ENCODE measurements at places on chromosomes 3 and 15.

DNA sequence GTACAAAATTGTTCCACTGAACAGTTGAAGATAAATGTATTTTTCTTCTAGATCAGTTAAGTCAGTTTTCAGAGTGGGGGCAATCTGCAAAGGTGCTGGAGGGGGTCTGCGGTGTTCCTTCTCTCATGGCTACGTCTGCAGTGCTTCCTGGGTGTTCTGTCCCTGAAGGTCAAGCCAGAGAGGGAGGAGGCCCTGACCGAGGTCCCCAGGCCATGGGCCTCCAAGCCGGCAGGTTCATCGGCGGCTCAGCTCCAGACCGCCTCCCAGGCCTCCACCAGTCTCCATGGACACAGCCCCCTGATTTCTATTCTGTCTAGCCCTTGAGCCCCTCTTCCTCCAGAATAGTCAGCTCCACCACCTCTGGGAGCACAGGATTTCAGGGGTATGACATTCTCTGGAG lies 28.5 kb upstream of the TSEN2 start:
- DNase-seq, result no peak

DNA sequence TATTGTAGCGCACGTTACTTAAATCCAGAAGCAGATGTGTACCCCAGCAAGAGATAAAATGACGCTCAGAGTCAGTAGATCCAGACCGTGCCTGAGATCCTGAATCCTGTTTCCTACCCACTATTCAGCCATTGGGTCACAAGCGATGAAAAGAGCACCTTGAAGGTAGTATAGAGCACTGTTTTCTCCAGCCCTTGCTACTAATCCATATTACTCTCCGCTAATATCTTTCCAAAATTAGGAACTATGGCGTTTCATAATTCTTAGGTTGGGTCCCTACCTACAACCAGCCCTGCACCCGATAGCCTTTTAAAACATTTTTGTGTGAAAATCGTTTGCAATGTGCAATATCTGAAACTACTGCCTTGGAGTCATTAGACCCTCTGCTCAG lies 596 bp downstream of the BTD start:
- DNase-seq, result no peak

DNA sequence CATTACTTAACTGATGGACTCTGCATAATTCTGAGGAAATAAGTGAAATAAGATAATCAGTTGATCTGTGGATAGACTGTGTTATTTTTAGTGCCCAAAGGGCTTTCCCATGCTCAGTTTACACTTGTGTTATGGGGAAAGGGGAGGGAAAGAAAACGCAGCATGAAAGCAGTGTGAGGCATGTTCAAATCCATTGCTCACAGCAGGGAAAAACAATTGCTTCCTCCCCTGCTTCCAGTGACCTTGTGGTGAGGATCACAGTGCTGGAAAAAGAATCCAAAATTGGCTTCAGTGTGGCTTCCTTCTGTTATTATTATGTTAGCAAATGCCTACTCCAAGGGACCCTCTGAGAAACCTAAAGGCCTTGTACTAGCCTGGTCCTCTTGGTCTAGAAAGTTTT lies 285.1 kb upstream of the CDIN1 start:
- no peak for DNase-seq

DNA sequence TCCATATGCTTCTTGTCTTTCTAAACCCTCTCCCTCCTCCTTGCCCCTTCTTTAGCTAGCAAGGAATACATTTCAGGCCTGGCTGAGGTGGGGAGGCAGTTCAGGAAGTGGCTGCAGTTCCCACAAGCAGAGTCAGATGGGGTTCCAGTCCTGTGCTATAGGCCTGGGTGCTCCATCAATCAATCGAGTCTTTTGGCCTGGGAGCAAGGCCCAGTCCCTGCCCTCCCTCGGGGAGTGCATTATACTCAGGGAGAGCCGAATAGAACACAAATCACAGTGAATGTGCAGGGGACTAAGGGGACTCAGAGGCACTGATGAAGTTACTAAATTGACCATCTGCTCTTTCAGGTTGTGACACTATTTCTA lies 58.0 kb upstream of the HERC1 start:
- no peak for DNase-seq

GRCh38 chr3:54988838-54989630 lies 61.2 kb upstream of the LRTM1 start:
- no peak for DNase-seq

DNA sequence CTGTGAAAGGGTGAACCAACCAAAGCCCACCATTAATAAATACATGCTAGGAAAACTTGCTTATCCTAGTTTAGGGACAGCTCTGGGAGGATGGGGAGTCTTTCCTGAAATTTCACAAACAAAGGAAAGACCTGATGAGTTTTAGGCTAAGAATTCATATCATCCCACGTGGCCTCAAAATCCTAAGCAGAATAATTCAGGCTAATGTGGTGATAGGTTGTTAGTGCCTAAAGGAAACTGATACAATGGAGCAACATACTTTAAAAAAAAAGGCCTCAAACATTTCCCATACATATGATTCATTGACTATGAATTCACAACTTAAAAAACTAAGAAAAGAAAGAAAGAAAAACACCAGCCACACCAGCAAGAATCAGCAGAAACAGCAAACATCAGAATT lies 126.9 kb upstream of the CNTN4 start:
- no peak for DNase-seq

DNA sequence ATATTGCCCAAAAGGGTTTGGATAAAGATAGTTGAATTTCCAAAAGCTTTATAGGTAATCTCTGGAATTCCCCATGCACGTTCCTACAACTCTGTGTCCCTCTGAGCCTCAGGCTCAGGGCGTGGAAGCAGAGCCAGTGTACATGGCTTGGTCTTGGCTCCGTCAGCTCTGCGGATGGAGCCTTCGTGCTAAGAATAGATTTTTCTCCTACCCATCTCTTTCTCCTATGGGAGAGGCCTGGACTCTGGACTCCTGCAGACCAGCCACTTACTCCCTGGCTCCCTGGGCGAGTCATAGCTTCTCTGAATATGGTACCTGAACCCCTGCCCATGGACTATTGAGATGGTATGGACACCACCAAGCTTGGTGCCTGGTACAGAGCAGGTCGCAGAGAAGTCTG lies 99.9 kb downstream of the EEFSEC start:
- no peak for DNase-seq

GRCh38 chr3:60383345-60383744 lies 867.9 kb downstream of the FHIT start:
- DNase-seq, result no peak

GRCh38 chr3:122690096-122690495 lies 9.5 kb downstream of the PARP14 start:
- no peak for DNase-seq

DNA sequence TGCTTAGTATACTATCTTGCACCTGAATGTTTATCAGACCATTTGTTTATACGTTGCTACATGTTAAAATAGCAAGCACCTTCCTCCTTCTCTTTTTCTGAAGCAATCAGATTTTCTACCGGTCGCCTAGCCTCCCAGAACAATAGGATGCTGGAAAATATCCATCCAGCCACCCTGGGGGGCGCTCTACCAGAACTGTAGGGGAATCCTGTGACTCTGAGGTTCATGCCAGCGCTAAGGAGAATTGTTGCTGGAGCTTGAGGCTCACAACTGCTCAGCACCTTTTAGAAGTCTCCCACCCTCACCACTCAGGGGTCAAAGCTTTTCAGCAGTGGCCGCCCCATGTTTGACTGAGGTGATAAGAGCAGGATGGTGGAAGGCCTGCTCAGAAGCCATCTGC lies 27.5 kb downstream of the SQOR start:
- no peak for DNase-seq

DNA sequence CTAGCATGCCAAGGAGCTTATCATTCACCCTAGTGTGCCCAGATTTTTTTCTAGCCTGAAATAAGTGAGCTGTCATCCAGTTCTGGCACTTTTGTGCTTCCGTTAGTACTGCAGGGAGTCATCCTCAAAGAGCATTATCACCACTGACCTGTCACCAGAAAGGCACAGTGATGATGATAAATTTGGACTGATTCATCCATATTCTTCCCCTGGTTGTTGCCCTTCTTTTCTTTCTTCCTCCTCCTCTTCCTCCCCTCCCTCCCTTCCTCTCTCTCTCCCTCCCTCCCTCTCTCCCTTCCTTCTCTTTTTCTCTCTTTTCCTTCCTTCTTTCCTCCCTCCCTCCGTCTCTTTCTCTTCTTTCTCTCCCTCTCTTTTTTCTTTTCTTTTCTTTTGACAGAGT lies 21.3 kb downstream of the SLC35G2 start:
- DNase-seq, result no peak
